ENCODE measurements at places on chromosomes 7 and 10. TPM values are rescaled to one million over a fixed set of nuclear protein-coding genes. Genes with fewer than 3 reads are reported as not detected.
A peak's percentile ranks its signal among the peaks of the same experiment; 100 is the strongest.

Gene CALCR
- not detected for total RNA-seq

GRCh38 chr7:120169996-120170783 lies 102.8 kb upstream of the KCND2 start:
- DNase-seq = no peak

- DNase-seq = no peak
These were observed 325.6 kb downstream of the THSD7A start for GRCh38 chr7:11506417-11506816.

GRCh38 chr10:71708301-71708703 lies 11.3 kb downstream of the C10orf105 start:
- peak; percentile 67 for DNase-seq

GRCh38 chr10:124350806-124351205 lies 67.9 kb downstream of the OAT start:
- DNase-seq = no peak

GRCh38 chr10:100775386-100775785 lies 30.0 kb downstream of the PAX2 start:
- DNase-seq = no peak

All from activated naive CD8-positive, alpha-beta T cell treated with anti-CD3 and anti-CD28 coated beads for 36 hours (primary cell).